Activated CD4-positive, alpha-beta T cell treated with anti-CD3 and anti-CD28 coated beads, Interleukin-2, amount 50 U/mL, for 24 hours (primary cell): ENCODE measurements at places on chromosomes 2 and 18.

DNA sequence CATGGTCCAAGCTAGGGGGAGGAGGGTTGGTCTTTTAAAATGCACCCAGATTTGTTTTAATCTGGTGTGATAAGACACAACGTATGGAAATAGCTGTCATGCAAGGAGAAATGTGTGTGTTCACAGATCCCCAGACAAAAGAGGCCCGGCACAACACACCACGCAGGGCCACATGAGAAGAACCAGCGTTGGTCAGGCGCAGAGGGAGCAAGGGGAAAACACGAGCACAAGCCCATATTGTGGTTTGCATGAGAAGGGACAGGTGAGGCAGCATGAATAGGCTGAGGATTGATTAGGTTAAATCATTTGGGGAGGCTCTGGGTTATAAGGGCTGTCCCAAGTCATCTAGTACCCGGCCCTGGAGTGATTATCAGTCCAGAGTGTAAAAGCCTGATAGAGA lies 272.5 kb upstream of the NCKAP5 start:
- DNase-seq: no peak

GRCh38 chr2:106953236-106953635 lies 67.3 kb upstream of the ST6GAL2 start:
- no peak for DNase-seq

DNA sequence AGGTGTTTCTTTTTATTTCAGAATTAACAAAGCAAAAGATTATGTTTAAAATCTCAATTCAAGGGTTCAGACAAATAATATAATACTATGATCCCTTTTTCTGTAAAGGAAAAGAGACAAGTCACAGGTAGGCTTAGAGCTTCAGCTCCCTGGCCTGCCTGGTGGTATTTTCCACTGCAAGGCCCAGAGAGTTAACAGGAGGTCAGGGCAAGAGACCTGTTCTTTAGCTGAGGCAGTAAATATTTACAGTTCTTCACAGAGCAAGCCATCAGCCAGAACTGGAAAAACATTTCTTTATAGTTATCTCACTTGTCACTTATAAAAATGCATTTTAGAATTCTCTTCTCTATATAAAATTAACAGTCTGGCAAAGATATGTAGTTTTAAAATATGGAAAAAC lies 70.1 kb downstream of the EPG5 start:
- DNase-seq: no peak

DNA sequence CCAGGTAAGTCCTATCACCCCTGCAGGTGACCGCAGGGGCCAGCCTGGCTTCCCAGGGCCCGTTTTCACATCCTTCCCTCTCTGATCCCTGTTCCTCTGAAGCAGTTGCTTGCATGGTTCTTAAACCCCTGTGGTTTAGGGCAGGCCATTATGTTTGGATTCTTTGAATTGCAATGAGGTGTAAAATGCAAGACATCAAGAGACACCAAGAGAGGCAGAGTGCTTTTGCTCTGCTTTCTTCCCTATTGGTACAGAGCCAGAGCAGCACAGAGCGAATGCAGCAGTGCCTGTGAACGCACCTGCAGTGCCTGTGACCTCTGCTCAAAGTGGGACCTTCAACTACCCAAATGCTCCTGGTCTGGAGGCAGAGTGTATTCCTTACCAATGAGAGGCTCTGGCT lies 7.6 kb downstream of the RFX8 start:
- DNase-seq: no peak
